ENCODE measurements at places on chromosomes 6 and 20.
A peak's percentile ranks its signal among the peaks of the same experiment; 100 is the strongest.

- DNase-seq: no peak
Observed at GRCh38 chr6:47715782-47716181, 17.4 kb downstream of the ADGRF4 start.

DNA sequence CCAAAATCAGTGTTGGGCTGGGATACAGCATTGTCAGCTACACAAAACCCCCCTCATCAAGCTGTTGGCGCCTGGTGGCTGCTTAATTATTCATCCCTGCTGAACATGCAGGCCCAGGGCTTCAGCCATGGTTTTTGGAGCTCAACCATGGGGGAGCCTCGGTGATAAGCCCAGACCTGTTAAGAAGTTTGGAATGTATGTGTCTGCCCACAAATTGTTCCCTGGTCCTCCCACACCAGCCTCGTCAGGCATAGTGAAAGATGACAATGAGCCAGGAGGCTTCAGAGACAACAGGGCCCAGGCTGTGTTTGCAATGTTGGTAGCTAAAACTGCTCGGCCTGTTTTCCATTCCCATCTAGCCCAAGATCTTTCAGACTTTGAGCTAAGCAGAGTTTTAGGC is 34.8 kb upstream of the SIRPA start:
- DNase-seq: no peak

GRCh38 chr20:51610761-51611624 is 68.5 kb upstream of the NFATC2 start:
- no peak for DNase-seq

DNA sequence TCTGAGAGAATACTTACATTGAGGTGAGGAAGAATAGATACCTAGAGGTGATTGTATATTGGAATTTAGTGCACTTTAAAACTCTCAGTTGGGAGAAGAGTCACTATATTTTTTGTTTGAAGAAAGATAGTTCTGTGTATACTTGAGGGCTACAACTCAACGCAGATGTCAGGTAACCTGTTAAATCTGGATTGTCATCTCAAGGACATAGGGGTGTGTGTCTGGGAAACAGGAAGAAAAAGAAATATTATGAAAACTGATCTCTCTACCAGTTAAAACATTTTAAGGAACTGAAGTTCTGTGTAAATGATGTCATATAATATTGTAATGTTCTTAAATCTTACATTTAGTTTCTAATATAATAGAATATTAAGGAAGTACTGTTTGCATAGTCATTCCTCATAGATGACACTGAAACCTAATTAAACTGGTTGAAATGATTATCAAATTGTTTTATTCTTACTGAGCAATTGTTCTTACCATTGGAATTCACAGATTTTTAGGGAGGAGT is 86.2 kb downstream of the SMAP1 start:
- no peak for DNase-seq

GRCh38 chr20:5024982-5025381 is 23.7 kb upstream of the SLC23A2 start:
- DNase-seq: no peak

DNA sequence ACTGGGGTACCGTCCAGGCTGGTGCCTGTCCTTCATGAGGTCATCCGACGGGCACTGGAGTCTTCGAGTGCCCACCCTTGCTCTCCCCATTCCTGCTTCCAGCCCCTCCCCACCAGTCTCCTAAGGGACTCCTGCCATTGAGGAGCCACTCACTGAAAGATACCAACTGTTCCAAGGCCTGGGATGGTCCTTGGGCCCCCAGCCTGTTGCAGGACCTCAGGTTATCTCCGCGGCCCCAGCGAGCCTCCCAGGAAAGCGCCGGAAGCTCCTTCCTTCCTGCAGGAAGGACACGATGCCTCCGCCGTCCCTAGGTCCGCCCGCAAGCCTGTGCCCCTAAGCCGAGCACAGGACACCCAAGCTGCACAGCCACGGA is 1.2 kb downstream of the NKAIN4 start:
- no peak for DNase-seq

- DNase-seq: no peak
Observed at GRCh38 chr6:147126618-147127022, 77.6 kb upstream of the STXBP5 start.

GRCh38 chr6:144285798-144286502 is 815 bp downstream of the UTRN start:
- DNase-seq: peak; percentile 60
